ENCODE measurements at places on chromosomes 1 and 21.

GRCh38 chr1:36175137-36176095 is 19.5 kb downstream of the MAP7D1 start:
- no peak for DNase-seq

GRCh38 chr1:243748227-243748626 is 101.8 kb downstream of the AKT3 start:
- DNase-seq = no peak

DNA sequence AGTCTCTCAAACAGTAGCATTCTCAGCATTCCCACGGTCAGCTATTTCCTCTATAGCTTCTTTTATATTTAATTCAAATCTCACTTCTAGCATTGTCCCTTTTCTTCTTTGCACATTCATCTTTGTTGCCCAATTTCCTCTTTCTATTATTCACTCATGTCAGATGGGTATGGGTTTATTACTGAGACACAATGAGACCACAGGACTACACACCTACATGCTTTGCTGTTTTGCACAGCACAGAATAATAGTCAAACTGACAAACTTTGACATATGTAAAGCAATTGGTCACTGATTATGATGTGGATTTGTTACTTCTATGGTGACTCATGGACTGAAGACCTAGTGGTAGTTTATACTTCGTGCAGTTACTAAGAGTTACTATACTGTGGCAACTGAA is 5.8 kb upstream of the CD1C start:
- no peak for DNase-seq

DNA sequence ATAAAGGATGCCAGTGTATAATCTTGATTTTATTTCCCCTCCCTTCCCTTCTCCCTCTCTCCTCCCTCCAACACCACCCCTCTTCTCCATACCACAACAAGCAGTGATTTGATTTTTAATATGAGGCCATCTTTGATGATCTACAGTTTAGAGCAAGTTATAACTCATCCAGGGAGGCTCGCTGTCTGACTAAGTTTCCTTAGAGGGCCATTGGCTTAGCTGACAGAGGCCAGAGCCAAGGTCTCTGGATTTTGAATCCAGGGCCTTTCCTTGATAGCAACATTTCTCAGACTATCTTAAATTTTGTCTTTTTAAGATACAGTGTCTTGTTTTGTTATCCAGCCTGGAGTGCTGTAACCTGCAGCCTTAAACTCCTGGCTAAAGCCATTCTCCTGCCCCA is 431.0 kb upstream of the USP24 start:
- DNase-seq = no peak

DNA sequence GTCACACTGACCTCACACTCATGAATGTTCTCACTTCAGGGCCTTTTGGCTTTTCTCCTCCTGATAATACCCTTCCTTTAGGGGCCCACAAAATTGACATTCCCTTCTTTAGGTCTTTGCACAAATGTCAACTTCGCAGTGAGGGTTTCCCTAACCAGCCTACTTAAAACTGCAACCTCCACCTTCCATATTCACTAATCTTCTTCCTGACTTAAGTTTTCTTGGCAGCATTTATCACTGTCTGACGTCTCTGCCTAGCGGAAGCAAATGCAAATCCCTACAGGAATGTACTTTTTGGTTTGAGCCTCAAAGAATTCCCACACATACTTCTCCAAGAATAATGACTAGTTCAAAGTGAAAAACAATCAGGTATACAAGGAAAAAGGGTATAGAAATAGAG is 32.8 kb downstream of the INTS7 start:
- no peak for DNase-seq

DNA sequence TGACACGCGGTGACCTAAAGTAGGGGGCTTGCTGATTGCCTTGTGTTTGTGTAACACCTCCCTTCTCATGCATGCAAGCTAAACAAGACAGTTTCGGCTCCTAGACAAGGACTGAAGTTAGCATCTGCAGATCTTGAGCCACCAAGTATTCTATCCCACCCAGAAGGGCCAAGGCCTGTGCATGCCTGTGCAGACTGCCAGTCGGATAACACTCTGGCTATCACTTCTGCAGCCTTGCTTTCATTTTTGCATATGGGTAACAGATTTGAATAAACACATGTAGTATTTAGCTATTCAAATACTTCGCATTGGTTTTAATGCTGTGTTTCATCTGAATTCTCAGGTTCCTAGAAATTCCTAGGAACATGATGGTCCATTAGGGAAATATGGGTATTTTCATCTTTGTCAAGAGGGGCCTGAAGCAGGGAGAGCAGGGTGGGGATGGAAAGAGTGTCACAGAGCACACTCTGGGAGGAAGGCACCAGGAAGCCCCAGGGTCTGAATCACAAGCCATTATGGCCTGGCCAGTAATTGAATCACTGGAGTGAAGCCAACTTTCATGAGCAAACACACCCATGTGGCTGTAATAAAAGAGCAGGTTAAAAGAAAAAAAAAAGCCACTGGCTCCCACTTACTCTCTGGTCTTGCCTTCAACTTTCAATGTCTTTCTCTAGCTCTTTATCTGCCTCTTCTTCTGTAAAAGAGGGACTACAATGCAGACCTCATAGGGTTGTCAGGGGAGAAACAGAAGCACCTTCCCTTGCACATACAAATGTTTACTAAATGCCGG is 28.3 kb downstream of the GADD45A start:
- DNase-seq = no peak

GRCh38 chr1:191913260-191913977 is 244.8 kb upstream of the RGS18 start:
- DNase-seq = no peak

GRCh38 chr1:31672986-31673385 is 28.3 kb upstream of the PEF1 start:
- DNase-seq = no peak

DNA sequence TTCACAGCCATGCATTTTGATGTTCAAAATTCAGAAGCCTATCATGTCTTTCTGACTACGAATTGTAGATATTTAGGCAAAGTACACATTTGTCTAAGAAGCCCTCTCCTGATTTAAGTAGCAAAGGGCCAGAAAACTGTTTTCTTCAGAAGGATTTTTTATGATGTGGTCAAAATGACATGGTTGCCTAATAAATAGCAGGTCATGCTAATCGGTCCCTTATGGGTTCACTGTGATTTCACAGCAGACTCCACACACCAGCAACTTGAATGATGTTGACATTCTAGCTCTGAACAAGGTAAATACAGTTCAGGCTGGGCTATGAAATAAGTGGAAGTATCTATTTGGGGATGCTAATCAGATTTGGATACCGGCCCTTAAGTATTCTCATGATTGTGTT is 178.7 kb upstream of the DPYD start:
- no peak for DNase-seq

Measured in activated T-helper 1 cell treated with Interleukin-2 at 50 U/mL for 16 hours (primary cell).